HAP-1 (cell line): ENCODE measurements at places on chromosomes 3 and 15.

DNA sequence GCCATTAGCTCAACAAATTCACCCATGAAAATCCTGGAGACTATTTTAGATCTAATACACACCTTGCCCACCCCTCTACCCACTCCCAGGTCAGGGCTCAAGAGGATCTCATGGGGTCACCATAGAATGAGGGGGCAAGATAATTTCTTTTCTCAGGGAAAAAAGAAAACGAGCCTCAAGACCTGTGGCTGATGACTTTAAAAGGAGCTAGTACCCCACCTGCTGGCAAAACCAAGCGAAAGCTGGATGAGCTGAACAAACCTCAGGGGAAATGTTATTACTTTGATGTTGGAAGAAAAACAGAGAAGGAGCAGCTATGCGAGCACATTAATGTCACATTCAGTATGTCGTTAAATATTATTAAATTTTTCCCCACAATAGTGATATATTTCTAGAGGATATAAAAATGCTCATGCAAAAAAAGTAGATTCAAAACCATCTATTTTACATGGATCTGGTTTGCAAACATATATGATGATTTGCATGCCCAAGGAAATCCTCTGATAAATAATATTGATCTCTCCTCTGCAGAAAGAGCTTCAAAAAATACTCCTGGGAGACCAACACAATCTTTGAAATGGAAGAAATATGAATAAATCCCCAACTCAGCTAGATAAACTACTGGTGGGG, 37.7 kb downstream of the PLD1 start:
- DNase-seq, result peak; percentile 70

DNA sequence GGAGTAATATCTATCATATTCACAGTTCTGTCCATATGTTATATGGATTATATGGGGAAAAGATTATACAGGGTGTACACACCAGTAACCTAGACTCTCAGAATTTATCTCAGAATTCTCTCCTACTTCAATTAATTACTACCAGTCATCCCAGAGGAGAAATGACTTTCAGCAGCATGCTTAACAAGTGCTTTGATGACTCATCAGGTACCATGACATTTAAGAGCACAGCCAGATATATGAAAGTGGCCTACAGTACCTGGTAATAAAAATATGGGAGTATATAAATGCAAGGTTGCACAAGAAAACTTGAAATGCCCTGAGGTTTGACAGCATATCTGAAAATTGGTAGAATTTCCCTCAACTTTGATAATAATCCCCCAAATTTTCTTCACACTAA, 1273.0 kb downstream of the OTOL1 start:
- DNase-seq, result no peak

- DNase-seq, result no peak
These were observed 49.5 kb downstream of the CCDC12 start for GRCh38 chr3:46926871-46927717.

GRCh38 chr15:99662903-99663302, 70.3 kb downstream of the LYSMD4 start:
- DNase-seq, result no peak

- no peak for DNase-seq
These were observed 1.4 kb upstream of the TMEM87A start for GRCh38 chr15:42274702-42274989.

GRCh38 chr3:24033818-24034217, 88.7 kb downstream of the NR1D2 start:
- DNase-seq, result no peak

DNA sequence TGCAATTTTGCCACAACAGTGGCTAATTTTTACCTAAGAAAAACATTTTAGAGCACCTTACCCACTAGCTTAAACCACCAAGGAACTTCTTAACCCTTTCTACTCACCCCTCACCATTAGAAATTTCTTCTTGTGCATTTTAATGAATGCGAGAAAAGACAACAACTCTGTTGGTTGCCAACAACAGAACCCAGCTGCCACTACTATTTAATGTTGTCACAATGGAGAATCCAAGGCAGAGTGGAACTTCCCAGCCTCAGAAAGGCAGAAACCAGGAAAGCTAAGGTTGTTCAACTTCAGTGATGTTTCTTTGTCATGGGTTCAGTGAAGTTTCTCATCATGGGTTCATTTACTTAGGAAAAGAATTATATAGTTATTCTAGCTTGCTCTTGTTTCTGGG, 325.2 kb upstream of the ARL6 start:
- no peak for DNase-seq

DNA sequence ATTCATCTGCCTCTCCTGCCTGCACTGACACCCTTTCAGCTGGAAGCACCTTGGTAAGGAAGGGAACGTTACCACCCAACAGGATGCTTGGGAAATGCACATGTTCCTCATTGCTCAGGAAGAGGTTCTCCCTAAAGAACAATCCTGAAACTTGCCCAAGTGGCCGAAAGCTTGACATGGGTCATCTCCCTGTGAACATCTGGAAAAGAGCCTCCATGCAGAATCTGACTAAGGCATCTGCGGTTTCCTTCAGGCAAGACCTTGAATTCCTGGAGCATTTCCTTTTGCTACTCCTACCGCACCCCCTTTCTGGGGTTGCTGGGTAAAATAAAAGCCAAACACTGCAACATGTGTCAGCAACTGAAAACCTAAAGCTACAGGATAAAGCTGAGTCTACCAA, 68.7 kb upstream of the SNRK start:
- DNase-seq, result no peak

DNA sequence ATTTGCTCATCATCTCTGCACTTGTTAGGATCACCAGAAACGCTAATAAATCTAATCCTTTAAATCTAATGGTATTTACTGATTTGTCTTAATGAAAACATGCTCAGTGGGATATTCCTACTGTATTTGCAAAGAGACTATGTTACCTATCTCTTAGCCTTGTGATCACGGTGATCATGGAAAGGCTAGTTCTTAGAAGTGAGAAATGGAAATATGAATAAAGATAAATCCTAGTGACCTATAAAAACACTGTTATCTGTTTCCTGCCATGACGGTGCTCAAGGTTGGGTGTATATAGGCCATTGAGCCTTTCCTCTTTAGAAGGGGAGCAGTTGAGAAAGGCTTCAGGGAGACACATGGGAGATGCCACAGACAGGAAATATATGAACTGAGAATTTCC, 116.3 kb downstream of the THRB start:
- DNase-seq, result no peak

DNA sequence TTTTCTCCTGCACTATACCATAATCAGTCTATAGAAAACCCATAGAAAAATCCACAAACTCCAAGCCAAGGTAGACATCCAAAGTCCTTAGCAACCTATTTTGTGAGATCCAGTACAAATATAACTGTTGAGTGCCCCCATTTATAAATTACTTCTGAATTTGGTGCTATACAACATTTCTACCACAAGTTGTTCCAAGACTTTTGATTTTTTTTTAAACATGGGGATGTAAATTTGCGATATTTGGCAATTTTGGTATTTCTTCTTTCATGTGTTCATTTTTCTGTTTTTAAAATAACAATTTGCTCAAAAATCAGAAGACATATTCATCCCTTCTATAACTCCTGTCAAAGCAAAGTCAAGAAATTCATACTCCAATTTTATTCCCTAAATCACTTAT, 763.8 kb downstream of the ROBO1 start:
- no peak for DNase-seq

DNA sequence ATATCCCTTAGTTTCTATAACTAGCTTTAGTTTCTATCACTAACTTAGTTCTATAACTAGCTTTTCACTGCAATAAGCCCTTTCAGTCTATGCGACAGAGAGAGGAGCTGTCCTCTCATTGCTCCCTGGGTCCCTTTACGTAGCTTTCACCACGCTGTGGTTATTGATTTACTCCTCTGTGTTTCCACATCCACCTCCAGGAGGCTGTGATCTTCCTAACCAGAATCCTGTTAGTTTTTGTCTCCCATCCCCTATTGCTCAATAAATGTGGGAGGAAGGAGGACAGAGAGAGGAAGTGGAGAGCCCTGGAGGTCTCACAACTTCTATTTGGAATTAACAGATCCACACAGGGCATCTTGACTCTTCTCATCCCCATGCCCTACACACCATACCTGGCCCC, 1036.1 kb downstream of the MCTP2 start:
- no peak for DNase-seq
